Purkinje cell (primary cell): ENCODE measurements at places on chromosomes 5 and 9. TPM values are rescaled to one million over a fixed set of nuclear protein-coding genes. Genes with fewer than 3 reads are reported as not detected.

Gene IL13
- polyA plus RNA-seq, result not detected in 2 replicates

Gene SLC6A7
- 0.65 TPM in 1 of 2 replicates, not detected in the other for polyA plus RNA-seq

Gene AMBP
- not detected in 2 replicates for polyA plus RNA-seq

Gene GPX3
- 2.3 and 6.8 TPM in 2 replicates for polyA plus RNA-seq
